ENCODE measurements at places on chromosomes 3 and 15. TPM values are rescaled to one million over a fixed set of nuclear protein-coding genes. Genes with fewer than 3 reads are reported as not detected.

NEK11 gene
- total RNA-seq, result 7.1 TPM

DNA sequence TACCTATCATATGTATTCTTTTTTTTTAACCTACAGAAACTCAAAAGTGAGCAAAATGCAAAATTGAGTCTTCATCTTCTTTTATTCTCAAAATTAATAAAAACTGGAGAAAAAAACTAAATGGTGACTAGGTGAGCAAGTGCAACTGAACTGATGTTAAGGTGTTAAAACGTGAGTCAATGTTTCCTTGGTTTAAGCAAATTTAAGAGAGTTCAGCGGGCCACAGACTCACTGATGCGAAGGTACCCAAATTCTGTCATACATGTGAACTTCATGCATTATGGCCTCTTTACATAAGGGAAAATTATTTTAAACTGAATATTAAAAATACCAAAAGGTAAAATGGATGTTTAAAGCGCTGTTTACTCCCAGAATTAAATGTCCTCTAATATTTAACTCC, 206.6 kb downstream of the FOXP1 start:
- no peak for DNase-seq

DNA sequence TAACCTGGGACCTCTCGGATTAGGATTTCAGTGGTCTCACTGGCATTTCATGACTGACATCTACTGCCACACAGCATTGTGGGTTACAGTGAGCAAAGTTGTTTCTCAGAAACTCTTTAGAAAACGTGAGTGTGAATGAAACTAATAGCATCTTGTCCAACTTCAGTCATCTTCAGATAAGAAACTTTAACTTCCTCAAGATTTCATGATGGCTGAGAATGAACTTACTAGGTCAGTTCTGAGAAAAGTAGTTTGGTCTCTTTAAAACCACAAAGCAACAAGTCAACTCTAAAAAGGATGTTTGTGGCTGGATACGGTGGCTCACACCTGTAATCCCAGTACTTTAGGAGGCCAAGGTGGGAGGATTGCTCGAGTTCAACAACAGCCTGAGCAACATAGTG, 14.2 kb upstream of the HOMER2 start:
- DNase-seq, result no peak

DNA sequence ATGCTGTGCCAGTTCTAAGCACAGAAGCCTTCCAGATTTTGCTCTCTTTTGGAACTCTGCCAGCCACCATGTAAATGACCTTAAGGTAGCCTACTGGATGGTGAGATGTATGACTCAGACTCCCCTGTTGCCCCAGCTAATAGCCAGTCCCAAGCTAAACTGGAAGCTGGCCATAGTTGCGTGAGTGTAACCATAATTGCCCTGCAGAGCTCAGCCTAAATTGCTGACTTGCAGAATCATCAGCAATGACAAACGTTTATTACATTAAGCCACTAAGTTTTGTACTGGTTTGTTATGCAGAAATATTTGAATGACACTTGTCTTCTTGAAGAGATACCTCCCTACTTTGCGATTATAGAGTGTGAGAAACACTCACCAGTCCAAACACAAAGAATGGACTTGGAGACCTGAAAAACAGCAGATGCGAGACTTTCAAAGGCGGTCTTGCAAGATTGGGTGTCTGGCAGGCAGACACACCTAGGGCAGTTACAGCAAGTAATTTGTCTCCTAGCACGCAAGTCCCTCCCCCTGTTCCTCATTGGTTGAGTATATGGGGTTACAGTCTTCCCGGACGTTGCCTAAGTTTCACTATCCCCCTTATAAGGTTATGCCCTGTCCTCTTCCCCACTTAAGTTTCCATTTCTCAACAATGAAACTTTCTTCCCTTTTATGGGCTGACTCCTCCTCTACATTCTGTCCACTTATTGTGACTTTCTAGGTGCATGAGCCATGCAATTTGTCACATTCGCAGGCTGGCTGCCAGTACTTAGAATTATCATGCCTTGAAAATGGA, 83.6 kb upstream of the XCR1 start:
- peak; percentile 83 for DNase-seq

DNA sequence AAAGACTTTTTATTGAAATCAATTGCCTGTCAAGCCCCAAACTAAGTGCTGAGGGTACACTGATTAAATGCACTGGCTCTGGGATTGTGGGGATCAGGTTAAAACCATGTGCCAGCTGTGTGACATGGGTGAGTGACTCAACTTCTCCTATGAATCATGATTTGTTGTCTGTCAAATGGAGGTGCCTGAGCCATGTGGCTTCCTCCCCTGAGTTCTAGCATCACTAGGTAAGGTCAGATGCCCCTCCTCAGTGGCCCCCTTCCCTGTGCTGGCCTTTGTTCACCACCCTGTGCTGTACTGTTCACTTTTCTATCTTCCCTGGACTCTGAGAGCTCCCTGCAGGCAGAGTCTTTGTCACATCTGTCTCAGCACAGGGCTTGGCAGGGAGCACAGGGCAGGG, 43.6 kb upstream of the ATP2B2 start:
- no peak for DNase-seq

DNA sequence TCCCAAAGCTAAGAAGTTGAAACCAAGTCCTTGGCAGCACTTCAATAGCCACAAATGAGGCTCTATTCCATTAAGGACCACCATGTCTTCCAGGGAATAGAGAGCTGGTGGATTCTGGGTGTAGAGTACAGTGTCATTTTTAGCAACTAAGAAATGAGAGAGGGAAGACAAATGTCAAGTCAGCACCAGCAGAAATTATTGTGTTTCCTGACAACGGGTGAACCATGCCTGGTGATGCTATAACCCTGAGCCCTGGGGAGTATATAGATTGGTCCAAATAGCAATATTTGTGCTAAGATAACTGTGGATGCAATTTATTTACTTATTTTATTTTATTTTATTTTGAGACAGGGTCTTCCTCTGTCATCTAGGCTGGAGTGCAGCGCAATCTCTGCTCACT, 305.6 kb upstream of the WNT5A start:
- no peak for DNase-seq

GRCh38 chr3:58299839-58300516, 6.1 kb upstream of the RPP14 start:
- DNase-seq, result no peak

DNA sequence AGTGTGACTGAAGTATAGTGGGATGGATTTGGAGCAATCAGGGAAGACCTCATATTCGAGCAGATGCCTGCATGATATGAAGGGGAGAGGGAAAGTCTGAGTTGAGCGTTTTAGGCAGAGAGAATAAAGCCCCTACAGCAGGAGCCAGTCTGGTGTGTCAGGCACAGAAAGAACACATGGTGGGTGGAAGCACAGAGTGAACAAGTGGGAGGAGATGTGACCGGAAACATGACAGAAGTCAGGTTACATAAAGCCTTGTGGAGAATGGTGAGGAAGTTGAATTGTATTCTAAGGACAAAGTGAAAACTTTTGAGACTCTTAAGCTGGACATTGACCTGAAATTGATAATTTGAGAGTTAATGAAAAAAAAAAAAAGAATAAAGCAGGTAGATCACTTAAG, 541.0 kb downstream of the PLOD2 start:
- no peak for DNase-seq

- DNase-seq, result peak; percentile 84
Observed at GRCh38 chr3:149589332-149589731, 68.5 kb downstream of the WWTR1 start.

All from astrocyte (in vitro differentiated cells and primary cell).